ENCODE measurements at places on chromosomes 12 and 14. TPM values are rescaled to one million over a fixed set of nuclear protein-coding genes. Genes with fewer than 3 reads are reported as not detected.
A peak's percentile ranks its signal among the peaks of the same experiment; 100 is the strongest.

DNA sequence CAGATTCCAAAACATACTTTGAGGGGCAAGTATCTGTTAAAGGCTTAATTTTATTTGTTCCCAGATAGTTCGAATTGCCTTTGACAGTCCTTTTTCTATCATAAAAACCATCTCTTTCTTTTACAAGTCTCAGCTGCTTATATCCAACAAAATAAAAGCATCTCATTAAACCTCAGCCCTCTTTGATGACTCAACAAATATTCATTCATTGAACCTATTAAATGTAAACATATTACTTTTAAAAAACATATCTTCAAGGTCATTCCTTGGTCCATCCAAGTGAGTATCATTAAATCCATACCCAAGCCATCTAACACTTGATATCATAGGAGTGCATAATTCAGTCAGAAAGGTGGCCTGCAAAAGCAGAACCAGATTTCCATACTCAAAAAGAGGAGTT is 154.6 kb upstream of the BCL2L14 start:
- no peak for DNase-seq

Gene BCL2L14
- 13.6 TPM for total RNA-seq

DNA sequence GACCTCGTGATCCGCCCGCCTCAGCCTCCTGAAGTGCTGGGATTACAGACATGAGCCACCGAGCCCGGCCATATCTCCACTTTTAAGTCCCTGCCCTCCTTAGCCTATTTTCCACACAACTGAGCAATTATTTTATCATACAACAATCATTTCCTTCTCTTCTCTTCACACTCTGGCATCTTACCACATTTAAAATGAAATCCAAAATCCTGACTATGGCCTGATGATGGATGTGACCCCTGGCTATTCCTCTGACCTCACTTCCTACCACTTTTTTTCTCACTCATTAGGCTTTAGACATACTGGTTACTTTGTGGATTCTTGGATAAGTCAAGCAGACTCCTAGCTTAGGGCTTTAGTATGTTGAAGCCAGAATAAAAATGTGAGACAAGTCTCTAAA is 21.9 kb upstream of the EID3 start:
- no peak for DNase-seq

Gene SERPINA1
- 5,718 TPM for total RNA-seq

- DNase-seq: peak; percentile 66
These were observed 752 bp downstream of the DACT1 start for GRCh38 chr14:58638231-58639197.

DNA sequence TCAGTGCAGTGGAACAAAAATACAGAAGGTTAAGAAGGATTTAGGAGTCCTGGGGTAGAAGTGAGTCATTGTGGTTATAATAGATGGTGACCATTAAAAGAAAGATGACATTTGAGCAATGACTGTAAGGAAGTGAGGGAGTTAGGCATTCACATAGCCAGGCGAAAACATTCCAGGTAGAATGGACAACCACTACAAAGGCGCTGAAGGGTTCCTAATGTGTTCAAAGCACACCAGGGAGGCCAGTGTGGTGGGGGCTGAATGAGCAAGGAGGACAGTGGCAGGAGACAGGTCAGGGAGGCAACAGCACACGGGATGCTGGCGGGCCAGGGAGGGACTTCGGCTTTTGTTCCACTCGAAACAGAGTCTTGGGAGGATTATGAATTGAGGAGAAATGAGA is 129.9 kb downstream of the NPAS3 start:
- DNase-seq: no peak

Data from hepatocyte (in vitro differentiated cells).